Left renal cortex interstitium (tissue), 4 donors: ENCODE measurements at places on chromosomes 13 and 19.

- DNase-seq = no peak
Measured at GRCh38 chr13:42807866-42808265, 26.5 kb downstream of the FAM216B start.

- DNase-seq = no peak
Measured at GRCh38 chr19:6773323-6773931, 919 bp downstream of the VAV1 start.

GRCh38 chr19:48926909-48927308, 6.6 kb upstream of the DHDH start:
- no peak for DNase-seq

- DNase-seq = no peak
Measured at GRCh38 chr13:113631341-113632095, 26.5 kb downstream of the ATP4B start.

GRCh38 chr19:48284896-48285295, 15.0 kb downstream of the ZNF114 start:
- DNase-seq = no peak

GRCh38 chr13:24179486-24179850, 18.9 kb downstream of the SPATA13 start:
- no peak for DNase-seq

- DNase-seq = no peak
Measured at GRCh38 chr13:42395086-42395821, 123.3 kb downstream of the AKAP11 start.

GRCh38 chr19:4962085-4962619, 6.8 kb upstream of the KDM4B start:
- DNase-seq = no peak

DNA sequence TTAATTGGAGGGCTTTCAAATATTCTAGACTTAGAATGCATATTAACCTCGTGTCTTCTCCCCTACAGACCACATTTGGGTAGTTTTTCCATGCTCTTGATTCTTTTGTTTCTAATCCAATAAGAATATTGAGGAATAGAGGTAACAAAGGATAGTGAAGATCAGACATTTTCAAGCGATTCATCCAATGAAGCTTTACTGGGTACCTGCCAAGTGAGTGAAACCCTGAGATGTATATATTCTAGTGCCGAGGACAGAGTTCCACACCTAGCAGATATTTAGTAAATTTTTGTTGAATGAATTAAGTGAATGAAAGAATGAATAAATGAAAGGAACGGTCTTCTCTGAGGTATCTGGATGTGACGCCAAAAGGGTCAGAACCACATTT, 442 bp upstream of the RFC3 start:
- DNase-seq = no peak

DNA sequence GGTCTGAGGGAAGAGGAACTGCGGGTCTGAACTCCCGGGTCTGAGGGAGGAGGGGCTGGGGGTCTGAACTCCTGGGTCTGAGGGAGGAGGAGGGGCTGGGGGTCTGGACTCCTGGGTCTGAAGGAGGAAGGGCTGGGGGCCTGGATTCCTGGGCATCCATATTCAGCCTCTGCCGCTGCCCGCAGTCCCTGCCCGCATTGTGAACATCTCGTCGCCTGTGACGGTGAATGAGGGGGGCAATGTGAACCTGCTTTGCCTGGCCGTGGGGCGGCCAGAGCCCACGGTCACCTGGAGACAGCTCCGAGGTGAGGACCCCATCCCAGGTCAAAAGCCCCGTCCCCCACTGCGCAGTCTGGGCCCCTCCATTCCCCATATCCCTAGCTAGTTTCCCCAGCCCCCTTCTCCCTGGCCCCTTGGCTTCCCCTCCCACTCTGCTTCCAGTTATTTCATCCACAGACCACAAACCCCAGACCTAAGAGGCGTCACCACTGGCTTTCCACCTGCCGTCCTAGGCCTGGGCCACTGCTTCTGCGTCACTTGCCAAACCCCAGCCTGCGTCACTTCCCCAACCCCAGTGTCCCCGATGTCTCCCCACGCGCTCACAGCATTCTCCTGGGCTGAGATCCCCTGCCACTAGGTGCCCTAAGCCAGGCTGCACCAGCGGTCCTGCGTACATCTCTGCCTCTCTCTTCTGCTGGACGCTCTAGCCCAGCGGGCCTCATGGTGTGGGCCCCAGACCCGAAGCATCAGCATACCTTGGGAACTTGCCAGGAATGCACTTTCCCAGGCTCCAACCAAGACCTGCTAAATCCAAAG, 13.9 kb downstream of the IGLON5 start:
- DNase-seq = no peak

GRCh38 chr13:81927347-81927746, 1586.4 kb upstream of the SPRY2 start:
- no peak for DNase-seq

GRCh38 chr19:5369304-5369703, 28.7 kb upstream of the PTPRS start:
- DNase-seq = no peak

DNA sequence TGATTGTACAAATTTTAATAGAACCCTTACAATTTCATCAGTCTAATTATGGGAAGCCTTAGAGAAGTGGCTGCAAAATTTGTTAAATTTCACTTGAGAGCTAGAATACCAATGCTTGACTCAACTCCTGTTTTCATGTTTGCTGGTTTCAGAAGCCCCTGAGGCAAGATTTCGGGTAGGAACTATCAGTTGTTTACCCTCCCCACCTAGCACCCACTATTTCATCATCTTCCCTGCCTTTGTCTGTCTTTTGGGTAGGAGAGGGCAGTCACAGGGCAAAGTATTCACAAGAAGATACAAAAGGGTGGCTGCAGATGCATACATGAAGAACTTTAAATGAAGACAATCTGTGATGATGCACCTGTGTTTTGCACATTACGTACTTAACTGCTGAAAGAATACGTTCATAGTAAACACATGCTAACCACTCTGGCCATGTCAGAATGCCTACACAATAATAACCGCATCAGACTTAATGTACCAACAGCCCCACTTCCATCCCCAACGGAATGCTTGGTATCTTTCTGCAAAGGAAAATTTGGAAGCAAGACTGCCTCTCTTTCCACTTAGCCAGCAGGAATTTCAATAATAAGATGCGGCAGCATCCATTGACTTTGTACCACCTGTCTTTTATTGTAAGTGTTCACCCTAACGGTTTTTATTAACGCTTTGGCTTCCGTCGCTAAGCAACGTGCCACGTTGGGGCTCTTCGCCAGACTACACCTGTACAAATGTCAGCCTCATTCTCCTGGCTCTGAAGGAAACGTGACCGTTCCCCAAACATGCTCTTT, 30.4 kb downstream of the TPT1 start:
- no peak for DNase-seq

GRCh38 chr13:34430294-34430693, 511.8 kb upstream of the NBEA start:
- no peak for DNase-seq

- no peak for DNase-seq
Measured at GRCh38 chr19:11551603-11552235, 7.3 kb downstream of the ELOF1 start.

GRCh38 chr19:47226426-47227351, 4.3 kb downstream of the BBC3 start:
- DNase-seq = no peak

GRCh38 chr19:23784274-23784673, 25.6 kb upstream of the ZNF681 start:
- no peak for DNase-seq

DNA sequence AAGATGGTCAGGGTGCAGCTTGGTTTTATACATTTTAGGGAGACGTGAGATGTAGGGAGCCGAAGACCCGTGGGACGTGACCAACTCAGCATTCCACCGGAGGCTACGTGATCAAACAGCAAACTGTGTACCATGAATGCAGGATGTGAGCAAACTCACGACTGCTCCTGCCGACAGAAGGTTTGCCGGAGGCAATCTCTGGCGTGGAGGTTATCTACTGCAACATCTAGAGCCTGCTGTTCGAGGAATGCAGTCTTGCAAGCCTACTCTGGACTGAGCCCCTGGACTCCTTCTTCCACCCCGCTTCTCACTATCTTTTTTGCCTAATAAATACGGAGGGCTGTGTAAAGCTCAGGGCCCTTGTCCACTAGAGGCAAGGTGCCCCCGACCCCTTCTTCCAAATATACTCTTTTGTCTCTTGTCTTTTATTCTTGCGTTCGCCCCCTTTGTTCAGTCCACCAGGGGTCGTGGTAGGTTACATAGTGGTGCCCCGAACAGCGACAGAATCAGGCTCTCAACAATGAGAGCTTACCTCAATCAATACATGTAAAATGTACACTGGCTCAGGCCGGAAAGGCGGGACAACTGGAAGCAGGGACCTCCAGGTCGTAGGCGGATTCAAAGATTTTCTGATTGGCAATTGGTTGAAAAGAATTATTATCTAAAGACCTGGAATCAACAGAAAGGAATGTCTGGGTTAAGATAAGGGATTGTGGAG, 8.9 kb upstream of the OR1I1 start:
- no peak for DNase-seq

DNA sequence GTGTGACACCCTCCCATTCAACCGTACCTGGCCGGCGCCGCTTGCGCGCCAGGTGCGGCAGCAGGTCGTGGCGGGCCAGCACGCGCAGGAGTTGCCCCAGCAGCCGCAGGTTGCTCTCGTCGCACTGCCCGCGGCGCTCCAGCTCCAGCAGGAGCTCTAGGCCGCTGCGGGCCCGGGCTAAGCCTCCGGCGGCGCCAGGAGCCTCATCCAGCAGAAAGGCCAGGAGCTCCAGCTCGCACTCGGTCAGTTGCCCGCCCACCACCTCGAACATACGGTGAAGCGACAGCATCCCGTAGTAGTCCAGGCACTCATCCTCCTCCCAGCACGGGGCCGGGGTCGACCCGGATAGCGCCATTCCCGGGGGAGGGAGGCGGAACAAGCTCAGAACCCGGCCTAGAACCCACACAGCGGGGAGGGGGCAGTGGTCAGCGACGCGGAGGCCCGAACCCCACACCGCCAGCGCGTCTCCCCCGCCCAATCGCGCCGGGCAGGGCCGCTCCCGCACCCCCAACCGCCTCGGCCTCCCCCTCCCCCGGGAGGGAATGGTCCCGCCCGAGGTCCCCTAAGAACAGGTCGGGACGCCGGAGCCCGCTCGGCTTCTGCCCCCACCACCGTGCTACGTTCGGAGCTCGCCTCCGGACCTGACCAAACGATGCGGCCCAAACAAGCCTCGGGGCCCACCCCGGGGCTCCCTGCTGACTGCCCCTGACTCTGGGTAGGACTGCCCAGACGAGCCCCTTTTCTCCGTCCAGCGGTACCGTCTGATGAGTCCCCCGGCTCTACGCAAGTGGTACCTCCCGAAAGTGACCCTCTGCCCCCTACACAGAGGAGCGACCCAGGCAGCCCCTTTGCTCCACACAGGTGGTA, 591 bp downstream of the DEDD2 start:
- no peak for DNase-seq

DNA sequence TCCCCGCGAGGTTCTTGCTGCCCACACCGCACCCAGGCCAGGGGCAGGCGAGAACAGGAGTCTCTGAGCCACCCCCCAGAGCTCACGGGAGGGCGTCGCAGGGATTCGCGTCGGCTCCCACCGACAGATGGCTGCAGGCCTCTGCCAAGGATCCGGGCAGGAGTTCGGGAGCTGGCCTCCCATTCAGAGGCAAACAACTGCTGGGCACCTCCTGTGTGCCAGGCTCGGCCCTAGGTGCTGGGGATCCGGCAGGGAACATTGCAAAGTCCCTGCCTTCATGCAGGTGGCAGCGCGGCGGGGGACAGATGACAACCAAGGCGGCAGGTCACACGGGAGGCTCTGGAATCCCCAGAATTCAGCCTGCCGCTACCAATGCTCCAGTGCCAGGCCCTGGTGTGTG, 25.3 kb downstream of the LRRC4B start:
- DNase-seq = no peak

GRCh38 chr13:97422118-97423054, 11.6 kb upstream of the RAP2A start:
- no peak for DNase-seq

DNA sequence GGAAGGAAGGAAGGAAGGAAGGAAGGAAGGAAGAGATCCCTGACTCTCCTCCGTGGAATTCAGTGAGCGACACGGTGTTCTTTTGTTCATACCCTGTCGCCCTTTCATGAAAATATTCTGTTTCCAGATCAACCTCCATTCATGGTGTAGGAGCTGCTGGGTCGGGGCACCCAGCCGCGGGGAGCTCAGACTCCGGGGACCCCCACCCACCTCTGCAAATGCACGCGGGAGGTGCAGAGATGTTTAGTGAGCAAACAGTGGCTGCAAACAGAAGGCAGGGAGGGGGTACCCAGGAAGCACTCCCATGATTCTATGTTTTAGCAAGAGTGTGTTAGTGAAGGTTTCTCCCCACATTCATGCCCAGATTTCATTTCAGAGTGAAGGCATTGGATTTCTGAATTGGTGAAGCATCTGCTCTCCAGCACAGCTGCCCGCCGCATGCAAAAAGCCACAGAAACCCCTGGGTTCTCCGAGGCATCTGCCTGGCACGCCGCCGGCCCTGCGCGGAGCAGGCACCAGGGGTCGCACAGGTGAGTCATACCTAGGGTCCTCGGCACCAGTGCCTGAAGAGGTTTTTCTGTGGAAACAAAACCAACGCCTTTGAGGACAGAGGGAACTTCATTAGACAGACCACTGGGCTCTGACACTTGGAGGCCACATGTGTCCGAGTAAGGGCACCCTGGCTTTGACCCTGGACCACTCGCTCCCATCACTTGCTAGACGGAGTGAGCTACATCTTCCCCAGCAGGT, 80.6 kb downstream of the ZNF557 start:
- DNase-seq = no peak

GRCh38 chr19:12052497-12053169, at the start of gene ZNF878:
Gene ZNF878 (minus strand): TSS chr19:12052961. CDS start chr19:12052801, 160 bp downstream.
- peak; percentile 89 for DNase-seq
